Stimulated activated CD4-positive, alpha-beta T cell treated with anti-CD3 and anti-CD28 coated beads, Interleukin-12 subunit alpha, Interleukin-12 subunit beta, amount 100 ng/mL, for 24 hours (primary cell): ENCODE measurements at places on chromosomes 12 and 14.

GRCh38 chr12:17142856-17143255, 536.9 kb upstream of the LMO3 start:
- no peak for DNase-seq

GRCh38 chr12:59859171-59859510, 263.3 kb downstream of the SLC16A7 start:
- no peak for DNase-seq

GRCh38 chr14:36207500-36207899, 31.0 kb upstream of the PTCSC3 start:
- no peak for DNase-seq

GRCh38 chr12:98439471-98439951, 75.9 kb upstream of the TMPO start:
- no peak for DNase-seq

GRCh38 chr14:22300646-22301045, 288.4 kb downstream of the DAD1 start:
- no peak for DNase-seq

DNA sequence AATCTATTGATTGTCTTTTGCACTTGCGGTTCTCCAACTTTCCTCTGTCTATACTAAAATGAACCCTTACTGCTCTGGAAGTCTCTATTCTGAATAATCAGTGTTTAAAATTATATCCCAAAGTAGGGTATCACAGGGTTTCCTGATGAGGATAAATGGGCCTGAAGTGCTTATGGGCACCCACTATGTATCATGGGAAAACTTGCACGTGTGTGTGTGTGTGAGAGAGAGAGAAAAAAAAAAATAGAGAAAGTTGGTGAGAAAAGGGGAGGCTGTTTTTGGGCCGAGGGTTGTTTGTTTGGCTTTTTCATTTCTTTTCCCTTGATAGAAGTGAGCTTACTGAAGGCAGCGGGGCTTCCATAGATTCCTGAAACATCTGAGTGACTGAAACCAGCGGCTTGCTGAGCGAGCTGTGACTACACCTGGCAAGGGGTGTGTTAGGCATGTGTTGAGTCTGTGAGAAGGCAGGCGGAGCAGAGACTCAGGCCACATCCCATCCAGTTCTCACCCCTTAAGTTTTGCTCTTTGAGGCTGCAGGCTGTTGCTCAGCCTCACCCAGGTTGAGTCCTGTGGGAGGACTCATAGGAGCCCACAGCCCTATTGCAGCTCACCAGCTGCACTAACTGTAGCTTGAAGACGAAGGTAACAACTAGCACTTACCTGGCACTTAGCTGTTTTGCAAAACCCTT, 17.2 kb downstream of the PPFIBP1 start:
- DNase-seq: no peak

DNA sequence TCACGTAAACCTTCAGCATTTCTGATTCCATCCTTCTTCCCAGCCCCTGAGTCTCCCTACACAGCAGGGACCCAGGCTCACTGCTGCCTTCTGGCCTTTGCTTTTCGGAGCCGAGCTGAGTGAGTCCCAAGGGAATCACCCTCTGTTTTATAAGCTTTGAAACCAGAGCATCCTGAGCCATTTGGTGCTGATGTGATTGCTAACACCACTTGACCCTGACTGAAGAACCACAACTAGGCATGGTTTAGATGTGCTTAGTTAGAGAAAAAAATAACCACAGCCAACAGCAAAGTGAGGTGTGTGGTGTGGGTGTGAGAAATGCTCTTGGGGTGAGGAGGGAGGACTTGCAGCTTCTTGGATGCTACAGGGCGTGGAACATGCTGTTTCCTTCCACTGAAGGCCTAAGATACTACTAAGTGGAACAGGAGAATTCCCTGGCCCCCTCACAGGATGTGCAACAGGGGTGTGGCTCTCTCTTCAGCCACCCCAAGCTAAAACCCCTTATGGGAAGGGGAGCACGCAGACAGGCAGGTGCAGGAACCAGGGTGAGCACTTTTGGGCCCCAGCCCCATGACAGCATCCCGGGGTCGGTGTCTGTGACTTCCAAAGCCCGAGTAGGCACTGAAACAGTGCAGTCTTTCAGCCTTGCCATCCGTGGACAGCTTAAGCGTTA, at the start of gene TC2N:
Gene TC2N (minus strand): TSS at position 221 of the 673 bp plus-strand sequence. CDS start 53,767 bp downstream, outside the sequence.
- no peak for DNase-seq

DNA sequence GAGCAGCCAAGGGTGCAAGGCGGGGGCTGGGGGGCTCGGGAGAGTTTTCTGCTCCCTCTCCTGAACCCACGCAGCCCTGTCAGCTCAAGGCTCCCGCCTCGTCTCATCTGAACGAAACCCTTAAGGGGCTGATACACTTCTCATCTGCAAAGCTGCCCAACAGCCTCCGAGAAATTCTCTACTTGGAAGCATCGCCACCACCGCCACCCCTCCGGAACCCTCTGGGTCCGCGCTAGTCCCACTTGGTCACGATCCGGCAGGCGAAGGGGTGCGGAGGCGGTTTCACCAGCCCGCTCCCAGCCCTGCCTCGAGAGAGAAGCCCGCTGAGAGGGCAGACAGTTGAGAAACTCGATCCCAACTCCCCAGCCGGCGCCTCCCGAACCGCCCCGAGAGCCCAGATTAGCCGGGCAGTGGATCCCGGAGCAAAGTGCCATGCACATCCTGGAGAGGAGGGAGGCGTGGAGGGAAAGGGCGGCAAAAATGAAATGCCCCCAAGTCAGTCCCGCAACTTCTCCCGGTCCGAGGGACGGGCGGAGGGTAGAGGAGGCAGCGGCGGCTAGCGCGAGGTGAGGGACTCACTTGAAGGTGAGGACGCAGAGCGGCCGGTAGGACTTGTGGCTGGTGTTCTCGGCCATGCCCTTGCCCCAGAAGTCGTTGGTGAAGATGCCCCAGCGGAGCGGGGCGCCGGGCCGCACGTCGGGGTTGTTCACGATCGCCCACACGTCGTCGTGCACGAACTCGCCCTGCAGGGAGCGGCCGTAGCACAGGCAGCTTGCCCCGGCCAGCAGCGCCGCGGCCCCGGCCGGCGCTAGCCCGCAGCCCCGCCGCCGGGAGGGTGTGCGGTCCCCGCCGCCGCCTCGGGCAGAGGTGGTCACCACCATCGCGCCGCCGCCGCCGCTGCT, 620 bp downstream of the TMTC1 start:
- DNase-seq: no peak

GRCh38 chr12:32477714-32478113, 78.4 kb downstream of the FGD4 start:
- no peak for DNase-seq

- no peak for DNase-seq
Observed at GRCh38 chr12:1716911-1717310, 26.0 kb downstream of the ADIPOR2 start.

DNA sequence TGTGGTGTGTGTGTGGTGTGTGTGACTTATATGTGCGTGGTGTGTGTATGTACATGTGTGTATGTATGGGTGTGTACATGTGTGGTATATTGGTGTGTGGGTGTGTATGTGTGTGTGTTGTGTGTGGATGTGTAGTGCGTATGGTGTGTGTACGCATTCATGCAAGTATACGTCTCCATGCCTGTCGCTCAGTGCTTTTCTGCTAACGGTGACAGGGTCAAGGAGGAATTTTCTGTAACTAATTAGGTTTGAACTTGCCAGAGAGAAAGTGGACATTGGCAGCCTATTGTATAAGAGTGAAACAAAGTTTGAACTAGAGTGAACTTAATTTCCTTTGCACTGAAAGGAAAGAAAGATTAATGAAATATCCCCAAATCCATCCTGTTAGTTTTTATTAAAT, 120.9 kb upstream of the GSC start:
- no peak for DNase-seq

DNA sequence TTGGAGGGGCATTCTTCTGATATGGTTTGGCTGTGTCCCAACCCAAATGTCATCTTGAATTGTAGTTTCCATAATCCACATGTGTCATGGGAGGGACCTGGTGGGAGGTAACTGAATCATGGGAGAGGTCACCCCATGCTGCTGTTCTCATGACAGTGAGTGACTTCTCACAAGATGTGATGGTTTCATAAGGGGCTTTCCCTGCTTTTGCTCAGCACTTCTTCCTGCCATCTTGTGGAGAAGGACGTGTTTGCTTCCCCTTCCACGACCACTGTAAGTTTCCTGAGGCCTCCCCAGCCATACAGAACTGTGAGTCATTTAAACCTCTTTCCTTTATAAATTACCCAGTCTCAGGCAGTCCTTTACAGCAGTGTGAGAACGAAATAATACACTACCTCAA, 382.4 kb downstream of the VRK1 start:
- peak; percentile 2 for DNase-seq

DNA sequence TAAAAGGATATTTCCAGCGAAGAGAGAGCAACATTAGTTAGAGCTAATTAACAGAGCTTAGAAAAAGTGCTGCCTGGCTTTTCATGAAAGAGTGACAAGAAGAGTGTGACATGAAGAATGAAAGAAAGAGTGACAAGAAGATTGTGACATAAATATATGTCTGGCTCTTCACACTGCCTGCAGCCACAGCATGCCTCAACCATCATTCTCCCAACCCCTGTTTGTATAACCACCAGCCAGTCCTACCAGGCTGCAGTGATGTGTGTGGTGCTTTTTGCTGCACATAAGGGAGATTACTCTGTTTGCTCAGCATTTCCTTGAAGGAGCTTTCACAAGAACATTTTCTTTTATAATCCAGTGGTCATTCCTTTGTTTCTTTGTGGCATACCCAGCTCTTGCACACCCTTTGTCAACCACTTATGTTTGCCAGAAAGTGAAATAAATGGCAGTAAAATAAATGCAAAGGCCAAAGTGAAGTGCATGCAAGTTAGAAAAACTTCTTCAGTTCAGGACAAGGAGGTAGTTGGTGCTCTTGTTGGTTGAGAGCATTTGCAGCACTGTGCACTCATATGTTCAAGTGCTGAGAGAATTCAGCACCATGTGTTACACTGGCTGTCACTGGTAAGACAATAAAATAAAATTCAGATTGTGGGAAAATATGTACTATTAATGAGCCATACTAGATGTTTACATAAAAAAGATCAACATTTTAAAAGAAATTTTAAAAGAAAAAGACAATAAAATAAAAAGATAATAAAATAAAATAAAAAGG, 50.6 kb downstream of the KIF21A start:
- DNase-seq: no peak

- no peak for DNase-seq
Observed at GRCh38 chr14:89848165-89848564, 106.4 kb downstream of the EFCAB11 start.

DNA sequence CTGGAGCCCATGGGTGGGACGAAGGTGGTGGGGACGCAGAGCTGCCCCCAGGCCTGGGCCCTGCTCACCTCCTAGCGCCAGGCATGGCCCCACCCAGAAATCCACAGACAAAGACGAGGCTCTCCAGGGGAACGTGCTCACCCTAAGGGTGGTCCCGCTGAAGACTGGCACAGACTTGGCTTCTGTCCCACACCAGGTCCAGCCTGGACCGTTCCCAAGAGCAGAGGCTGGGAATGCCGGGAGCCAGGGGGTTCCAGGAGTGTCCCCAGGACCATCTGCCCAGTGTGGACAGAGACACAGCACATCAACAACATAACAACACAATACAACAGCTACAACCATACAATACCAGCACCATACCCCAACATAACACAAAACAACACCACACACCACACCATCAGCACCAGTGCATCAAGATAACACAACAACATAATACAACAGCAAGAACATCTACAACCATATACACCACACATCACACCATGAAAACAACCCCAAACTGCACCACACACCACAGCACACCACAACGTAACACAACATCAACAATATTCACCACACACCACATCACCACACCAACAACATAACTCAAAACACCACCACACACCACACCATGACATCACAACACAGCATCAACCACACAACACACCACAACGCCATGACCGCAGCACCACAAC, 329.6 kb downstream of the ADGRD1 start:
- DNase-seq: no peak

DNA sequence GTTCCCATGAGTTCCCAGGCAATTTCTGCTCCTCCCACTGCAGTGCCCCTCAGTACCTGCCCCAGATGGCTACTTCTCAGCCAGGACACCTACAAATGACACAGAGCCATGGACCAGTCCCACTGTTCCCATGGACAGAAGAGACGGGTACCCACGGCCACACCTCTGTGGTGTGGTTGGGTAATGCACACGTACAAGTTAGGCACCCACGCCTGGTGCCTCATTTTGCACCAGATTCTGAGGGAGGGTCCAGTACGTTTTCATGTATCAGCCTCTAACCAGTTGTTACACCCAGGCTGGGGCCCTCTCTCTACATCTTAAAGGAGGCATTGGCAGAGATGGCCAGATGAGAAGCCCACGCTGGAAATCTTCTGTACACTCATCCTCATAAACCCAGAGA, 114.0 kb downstream of the DICER1 start:
- no peak for DNase-seq

DNA sequence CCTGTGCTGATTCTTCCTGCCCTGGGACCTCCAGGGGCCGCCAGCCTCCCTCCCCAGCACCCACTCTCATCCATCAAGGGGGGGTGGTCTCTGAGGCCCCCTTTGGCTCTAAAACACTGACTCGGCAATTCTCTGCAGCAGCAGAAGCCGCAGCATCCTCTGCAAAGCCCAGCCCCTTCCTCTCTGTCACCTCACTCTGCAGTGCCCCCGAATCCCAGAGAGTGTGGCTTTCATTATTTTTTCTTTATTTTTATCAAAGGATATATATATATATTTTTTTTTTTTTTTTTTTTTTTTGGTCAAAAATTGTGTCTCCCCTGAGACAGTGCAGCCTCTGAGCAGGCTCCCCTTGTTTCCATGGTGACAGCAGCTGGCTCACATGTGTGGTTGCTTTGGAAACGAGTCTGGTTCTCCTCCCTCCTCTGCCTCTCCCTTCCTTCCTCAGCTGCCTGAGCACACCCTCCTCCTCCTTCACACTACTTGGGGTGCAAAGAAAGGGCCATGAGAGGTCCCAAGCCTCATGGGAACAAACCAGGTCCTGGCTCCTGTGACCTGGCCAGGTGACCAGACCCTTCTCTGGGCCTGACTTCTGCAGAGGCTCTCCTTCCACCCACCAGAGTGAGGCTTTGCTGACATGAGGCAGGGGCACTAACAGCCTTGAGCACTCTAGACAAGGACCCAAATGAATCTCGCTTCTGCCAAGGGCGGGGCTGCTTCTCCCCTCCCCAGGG, 100.5 kb downstream of the LRRC74A start:
- peak; percentile 25 for DNase-seq

DNA sequence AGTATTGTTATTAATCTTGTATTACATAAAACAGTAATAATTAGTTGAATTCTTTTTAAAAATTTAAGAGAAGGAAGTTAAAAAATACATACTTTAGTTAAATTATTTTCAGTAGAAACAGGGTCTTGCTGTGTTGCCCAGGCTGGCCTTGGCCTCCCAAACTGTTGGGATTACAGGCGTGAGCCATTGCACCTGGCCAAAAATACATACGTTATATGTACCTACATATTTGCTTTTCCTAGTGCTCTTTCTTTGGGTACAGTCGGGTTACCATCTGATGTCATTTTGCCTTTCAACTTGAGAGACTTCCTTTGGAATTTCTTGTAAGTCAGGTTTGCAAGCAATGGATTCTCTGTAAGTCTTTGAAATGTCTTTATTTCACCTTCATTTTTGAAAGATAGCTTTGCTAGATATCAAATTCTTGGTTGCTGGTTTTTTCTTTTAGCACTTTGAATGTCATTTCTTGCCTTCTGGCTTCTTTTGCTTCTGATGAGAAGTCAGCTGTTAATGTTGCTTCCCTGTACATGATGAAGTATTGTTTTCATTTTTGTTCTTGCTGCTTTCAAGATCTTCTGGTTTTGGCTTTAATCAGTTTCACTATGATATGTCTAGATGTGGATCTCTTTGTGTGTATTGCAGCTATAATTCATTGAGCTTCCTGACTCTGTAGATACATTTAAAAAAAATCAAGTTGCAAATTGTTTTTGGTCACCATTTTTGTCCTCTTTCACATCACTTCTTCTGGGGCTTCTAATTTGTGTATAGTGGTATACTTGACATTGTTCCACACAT, 84.4 kb downstream of the SPATS2 start:
- no peak for DNase-seq

GRCh38 chr12:22416801-22417200, 82.3 kb upstream of the ST8SIA1 start:
- no peak for DNase-seq
